ENCODE measurements at places on chromosomes 4 and X.

GRCh38 chrX:105845631-105846030, 23.3 kb downstream of the NRK start:
- no peak for DNase-seq

DNA sequence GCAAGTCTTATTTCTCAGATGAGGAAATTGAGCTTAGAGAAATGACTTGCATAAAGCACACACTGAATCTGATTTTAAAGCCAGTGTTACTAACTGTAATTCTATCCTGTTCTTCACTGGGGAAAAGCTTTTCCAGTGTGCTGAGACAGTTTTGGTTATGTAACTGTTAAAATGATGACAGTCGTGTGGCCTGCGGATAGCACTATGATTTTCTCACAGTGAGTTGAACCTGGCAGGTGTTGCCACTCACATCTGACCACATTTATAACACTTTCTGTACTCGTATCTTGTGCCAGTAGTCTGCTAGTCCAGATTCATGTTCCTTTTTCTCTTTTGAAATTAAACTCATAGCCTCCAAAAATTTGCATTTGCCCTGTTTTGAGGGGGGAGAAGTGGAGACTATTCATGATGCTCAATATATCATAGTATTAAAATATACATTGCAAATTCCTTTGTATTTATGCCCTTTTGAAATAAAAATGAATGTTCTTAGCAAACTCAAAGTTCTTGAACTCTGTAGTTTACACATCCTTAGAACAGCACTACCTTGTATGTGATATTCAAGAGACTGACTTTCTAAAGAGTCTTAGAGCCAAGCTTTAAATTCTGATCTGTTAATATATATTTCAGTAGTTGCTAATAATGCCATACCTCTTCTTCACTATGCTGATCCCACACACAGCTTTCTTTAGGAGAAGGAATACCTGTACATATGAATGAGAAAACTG, 132.3 kb downstream of the PDLIM5 start:
- no peak for DNase-seq

DNA sequence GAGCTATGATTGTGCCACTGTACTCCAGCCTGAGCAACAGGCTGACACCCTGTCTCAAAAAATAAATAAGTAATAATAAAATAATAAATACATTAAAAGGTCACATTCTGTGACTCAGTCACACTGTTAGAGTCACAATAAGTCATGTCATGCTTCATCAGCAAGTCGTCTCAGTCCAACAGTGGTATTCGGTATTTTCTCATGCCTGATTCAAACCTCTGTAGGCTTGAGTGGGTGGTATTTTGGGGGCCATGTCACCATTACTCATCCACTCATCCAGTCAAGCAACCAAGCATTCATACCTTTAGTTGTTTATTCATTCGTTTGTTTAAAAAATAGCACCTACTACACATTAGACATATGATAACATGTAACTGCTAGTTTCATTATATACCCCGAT, 46.9 kb downstream of the SUPT20HL2 start:
- no peak for DNase-seq

DNA sequence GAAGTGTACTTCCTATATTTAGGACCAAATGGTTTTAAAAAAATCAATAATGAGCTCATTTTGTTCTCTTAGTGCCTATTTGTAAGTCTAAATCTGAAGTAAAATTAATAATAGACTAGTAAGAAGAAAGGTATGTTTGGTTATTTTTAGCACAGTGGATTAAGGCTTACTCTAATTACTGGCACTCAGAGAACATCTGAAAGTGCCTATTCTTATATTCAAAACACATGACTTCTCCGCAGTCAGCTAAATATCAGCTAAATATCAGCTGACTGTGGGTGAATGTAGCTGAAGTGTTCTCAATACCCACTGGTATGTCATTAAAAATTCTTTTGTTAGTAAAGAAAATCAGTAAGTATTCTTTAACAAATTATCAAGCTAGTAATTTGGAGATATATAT, 6.0 kb downstream of the AP1S2 start:
- no peak for DNase-seq

- no peak for DNase-seq
Observed at GRCh38 chr4:102858828-102859464, 9.8 kb upstream of the CISD2 start.

- no peak for DNase-seq
Observed at GRCh38 chrX:132876523-132877338, 81.7 kb downstream of the HS6ST2 start.

DNA sequence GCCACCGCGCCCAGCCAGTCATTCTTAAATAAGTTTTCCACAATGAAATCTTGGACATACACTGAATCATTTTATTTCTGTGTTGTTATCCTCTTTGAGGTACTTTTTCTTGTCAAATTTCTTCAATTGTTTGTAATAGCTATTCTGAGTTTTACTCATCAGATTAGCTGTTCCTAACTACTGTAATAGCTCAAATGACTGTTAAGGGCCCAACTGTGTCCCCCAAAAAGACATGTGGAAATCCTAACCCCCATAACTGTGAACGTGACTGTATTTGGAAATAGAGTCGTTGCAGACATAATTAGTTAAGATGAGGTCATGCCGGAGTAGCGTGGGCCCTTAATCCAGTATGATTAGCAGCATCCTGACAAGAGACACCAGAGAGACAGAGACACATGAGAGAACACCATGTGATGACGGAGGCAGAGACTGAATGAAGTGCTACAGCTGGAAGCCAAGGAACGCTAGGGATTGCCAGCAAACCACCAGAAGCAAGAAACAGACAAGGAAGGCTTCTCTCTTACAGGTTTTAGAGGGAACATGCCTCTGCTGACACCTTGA, 22.9 kb downstream of the ACOT9 start:
- no peak for DNase-seq

- DNase-seq, result no peak
Observed at GRCh38 chr4:910366-911091, 21.6 kb downstream of the GAK start.

- DNase-seq, result no peak
Observed at GRCh38 chr4:67935888-67936287, 27.4 kb downstream of the TMPRSS11A start.

DNA sequence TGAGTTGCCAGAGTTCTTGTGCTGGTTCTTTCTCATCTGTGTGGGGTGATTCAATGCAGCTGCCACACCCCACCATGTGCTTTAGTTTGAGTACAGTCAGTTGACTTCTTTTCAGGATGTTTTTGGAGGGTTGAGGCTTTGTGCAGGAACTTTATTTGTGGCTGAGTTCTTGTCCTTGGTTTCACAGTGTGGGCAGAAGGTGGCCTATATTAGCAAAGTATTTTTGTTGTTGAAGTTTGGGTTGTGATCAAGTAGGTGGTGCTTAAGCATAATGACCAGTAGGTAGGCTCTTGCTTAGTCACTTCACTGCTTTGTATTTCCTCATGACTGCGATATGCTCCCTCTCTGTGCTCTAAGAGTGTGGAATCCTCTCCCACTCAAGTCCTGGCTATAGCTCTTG, 80.3 kb downstream of the ARHGAP24 start:
- no peak for DNase-seq

DNA sequence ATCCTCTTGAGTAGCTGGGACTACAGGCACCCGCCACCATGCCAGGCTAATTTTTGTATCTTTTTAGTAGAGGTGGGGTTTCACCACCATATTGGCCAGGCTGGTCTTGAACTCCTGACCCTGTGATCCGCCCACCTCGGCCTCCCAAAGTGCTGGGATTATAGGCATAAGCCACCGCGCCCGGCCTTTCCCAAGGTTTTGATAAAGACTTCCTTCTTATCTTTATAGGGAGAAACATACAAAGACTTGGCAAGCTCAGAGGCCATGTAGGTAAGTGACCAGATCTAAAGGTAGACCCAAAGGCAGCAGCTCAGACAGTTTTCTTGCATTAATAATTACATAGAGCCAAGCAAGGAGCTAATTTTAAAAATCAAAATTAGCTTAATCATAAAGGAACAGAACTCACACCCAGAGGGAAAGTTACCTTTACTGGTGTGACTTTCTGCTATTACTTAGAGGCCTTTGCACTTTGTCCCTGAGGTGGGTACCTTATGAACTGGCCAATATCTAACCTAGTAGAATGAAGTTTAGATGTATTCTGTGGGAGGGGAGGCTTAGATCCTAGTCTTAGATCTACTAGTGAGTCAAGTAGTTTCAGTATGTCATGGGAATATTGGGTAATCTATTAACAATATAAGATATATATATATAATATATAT, 67.3 kb downstream of the HPGD start:
- DNase-seq, result no peak

DNA sequence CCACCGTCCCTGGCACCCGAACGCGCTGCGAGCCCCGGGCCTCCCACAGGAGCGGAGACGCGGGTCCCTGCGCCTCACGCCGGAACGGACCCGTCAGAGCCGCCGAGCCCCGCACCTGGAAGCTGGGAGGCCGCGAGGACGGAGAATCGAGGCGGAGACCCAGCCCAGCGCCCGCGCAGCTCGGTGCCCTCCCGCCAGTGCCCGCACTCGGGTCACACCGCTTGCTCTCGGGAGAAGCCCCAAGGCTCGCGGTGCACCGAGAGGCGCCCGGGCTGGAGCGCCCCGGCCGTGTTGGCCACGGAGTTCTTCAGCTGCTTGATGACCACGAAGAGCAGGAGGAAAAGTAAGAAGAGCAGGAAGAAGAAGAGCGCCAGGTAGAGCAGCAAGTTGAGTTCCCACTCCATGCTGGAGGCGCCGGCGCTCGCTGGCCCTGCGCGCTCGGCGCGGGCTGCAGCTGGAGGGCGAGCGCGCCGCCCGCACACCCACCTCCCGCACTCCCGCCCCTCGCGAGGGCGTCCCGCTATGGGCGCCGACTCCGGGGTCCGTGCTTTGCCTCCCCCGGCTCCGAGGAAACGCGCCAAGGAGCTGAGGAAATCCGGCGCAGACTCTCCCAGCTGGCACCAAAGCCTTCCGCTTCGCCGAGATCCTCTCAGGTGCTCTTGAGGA, at the start of gene SMIM43:
Gene SMIM43, minus strand, starts transcription at position 463 of the 666 bp plus-strand sequence. Its CDS starts 59 bp downstream, at position 404.
- DNase-seq, result no peak

DNA sequence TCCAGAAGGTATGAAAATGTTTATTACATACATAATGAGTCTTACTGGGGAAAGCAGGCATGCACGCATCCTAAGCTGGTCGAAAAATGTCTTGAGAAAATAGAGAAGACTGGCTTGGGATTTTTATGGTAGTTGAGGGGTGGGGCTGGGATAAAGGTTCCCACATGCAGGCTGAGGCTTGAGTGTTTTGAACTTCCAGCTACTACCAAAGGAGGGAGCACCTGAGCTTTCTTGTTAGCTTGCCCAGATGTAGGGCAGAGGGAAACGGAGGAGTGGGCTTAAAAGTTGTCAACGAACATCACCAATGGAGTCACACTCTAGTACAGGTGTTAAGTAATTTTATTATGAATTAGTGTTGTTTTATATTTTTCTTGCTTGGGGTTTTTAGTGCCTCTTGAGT, 39.6 kb upstream of the SRPX start:
- no peak for DNase-seq

GRCh38 chr4:136741468-136741867, 790.8 kb downstream of the PCDH18 start:
- no peak for DNase-seq

- no peak for DNase-seq
Observed at GRCh38 chr4:35541888-35542213, 702.5 kb downstream of the ARAP2 start.

DNA sequence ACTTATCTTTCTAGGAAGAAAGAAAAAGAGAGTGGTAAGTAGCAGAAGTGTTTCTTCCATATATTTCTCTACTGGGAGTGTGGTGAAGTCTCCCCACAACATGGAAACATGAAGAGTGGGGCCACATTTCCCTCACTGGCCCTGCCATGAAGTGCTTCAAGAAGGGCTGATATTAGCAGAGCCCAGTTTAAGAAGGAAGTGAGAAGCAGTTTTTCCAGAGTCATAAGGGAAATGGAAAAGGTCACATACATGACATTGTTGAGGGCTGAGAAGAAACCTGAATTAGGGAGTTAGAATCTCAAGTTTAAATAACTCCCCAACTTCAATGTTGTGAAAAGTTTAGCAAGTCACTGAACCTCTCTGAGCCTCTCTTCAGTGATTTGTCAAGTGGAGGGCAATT, 171.9 kb upstream of the RBPJ start:
- no peak for DNase-seq

DNA sequence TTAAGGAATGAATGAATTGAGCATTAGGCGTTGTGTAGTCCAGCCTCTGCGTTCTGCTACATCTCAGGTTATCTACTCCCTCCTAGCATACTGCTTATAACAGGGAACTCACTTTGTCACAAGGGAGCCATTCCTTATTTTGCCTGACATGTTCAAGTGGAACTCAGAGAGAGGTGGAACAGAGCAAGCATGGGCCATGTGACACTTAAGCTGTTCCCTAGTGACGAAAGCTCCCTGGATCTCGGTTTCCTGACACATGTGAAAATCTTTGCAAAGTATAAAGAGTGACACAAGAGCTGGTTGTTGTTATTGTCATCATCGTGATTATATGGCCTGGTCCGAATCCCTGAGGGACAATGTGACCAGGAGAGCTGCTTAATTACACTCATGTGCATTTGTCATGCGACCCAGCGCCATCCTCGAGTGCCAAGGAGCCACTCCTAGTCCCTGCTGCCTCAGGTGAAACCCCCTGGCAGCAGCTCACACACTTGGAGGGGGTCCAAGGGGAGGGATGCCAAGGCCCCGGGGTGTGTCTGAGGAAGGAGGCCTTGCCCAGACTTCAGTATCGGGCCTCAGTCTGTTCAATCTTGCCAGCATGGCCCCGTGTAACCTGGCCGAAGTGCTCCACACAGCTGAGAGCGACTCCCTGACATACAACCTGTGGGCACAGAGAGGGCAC, 98.5 kb upstream of the MAP3K15 start:
- no peak for DNase-seq

DNA sequence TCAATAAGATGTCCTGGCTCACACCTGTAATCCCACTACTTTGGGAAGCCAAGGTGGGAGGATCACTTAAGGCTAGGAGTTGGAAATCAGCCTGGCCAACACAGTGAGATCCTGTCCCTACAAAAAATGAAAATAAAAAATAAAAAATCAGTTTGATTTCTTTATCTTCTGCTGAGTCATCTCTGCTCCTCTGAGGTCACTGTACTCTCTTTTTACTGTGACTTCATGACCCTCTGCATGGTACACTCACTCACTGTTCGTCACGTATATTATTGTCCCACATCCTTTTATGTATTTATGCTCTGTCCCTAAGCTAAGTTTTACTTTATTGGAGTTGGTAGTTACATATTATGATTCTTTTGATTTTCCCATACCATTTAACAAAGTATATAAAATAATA, 333.3 kb downstream of the PCDH7 start:
- no peak for DNase-seq

- no peak for DNase-seq
Observed at GRCh38 chr4:163528653-163529052, 34.2 kb downstream of the TMA16 start.

- DNase-seq, result no peak
Observed at GRCh38 chr4:73816814-73817213, 19.7 kb upstream of the CXCL6 start.

GRCh38 chrX:63750811-63751210, 34.2 kb downstream of the ARHGEF9 start:
- no peak for DNase-seq

DNA sequence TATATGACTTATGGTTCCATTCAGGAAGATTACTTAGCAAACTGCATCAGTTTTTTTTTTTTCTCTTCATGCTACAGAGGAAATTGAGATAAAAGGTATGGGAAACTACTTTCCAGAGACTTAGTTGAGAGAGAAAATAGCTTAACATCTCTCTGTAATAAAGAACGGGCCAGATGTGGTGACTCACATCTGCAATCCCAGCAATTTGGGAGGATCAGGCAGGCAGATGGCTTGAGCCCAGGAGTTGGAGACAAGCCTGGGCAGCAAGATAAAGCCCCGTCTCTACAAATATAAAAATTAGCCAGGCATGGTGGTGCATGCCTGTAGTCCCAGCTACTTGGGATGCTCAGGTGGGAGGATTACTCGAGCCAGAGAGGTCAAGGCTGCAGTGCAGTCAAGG, 271.2 kb upstream of the TENM3 start:
- no peak for DNase-seq

Data from T-cell (primary cell).